Effector memory CD8-positive, alpha-beta T cell (primary cell): ENCODE measurements at places on chromosomes 11 and 22.

DNA sequence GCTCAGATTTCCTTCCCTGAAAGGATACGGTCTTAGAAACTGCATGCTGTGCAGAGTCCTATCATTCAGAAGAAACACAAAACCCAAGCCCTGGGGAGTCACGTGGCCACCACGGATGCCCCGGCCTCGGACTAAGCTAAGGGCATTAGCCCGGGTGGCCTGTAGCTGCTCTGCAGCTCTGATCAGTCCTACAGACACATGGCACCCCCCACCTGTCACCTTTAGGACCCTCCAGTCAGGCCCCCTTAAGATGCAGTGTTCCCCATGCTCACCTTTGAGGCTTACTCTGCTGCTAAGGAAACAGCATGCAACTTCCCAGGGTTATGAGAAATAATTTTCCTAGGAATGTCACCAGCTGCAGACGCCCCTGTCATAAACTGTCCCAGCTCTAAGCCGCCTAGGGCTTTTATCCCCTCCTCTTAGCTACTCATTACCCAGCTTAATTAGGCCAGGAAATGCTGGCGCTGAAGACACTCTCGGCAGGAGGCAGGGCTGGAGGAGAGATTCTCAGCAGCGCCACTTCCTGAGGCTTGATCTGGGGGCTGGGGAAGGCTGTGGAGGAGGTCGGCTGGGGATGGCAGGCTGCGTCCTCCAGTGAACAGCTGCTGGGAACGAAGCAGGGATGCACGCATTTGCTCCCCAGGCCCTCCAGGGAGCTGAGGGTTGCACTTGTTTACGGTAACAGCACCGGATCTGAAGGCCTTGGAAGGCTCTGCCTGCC is 47.2 kb upstream of the ADA2 start:
- no peak for DNase-seq

GRCh38 chr11:64848826-64849597 is 4.6 kb upstream of the CDC42BPG start:
- DNase-seq: no peak

GRCh38 chr11:20056950-20057943 is 103.0 kb downstream of the DBX1 start:
- DNase-seq: no peak

- DNase-seq: no peak
These were observed 623.9 kb downstream of the OPCML start for GRCh38 chr11:132908414-132908810.

DNA sequence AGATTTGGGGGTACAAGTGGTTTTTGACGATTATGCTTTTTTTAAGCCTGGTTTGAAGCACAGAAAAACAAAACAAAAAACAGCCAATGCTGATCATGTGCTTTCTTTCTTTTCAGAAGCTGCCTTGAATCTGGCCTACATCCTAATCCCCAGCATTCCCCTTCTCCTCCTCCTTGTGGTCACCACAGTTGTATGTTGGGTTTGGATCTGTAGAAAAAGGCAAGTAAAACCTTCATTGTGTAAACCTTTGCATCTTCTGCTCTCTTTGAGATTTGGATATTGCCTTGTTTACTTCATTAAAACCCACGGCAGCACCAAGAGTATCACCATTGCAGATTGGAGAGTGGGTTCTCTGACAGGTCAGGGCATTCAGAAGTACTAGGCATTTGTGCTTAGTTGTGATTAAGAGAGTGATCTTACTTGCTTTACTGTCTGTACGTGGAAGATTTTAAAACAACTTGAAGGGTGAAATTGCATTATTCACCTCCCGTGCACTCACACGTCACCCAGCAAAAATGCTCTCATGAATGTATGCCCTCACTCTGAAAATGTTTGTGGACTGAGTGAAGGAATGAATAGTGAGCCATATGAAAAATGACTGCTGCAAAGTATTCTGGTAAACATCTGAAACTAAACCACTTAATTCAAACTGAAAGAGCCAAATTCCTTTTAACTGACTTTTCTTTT is 17.0 kb downstream of the LAYN start:
- no peak for DNase-seq

DNA sequence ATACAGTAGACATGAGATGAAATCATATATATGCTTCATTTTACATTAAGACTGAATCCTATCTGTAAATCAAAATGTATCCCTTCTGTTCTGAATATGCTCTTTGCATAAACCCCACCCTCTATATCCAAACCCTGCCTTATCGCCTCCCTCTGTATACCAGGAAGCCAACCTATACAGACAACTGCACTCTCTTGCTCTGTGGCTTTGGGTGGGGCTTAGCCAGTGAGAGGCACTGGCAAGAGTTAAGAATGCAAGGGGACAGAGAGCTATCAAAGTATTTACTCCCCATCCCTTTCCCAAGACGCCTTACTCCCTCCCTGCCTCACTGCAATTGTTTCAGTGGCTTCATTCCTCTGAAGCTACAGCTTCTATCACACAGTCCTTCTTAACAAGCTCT is 309.8 kb downstream of the TTC28 start:
- no peak for DNase-seq
